H54 (cell line): ENCODE measurements at places on chromosomes 6 and 20.

GRCh38 chr6:47438481-47439347 is 38.9 kb upstream of the CD2AP start:
- DNase-seq: no peak

GRCh38 chr6:149921361-149921760 is 1.6 kb downstream of the RAET1G start:
- no peak for DNase-seq

DNA sequence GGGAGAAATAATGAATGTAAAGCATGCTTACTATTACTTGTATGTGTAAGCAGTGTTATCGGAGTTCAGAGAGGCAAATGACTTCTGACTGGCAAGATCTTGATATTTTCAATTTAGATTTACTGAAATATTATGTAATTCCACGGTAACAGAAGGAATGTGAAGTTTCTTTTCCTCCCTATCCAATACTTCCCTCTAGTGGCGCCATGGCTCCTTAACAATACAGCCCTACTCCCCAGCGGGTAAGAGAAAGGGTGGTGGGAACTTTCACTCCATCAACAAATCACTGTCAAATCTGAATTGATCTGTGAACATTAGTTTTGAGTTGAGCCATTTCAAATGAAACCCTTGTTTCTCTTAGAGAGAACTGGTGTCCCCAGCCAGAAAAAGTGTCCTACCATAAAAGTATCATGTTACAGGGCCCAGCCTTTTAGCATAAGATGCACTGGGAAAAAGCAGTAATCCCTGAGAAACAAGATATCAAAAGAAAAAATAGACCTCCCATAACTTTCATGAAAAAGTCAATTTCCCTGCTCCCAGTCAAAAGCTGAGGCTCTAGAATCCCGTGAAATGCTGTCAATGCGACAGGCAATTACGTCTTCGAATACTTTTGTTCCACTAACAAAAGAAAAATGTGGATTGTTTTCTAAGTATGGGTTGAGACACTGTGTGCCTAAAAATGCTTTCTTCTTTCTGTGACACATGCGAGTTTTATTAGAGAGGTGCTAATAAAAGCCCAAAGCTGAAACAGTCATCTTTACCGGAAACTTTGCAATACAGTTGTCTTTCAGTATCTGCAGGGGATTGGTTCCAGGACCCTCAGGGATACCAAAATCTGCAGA is 12.9 kb downstream of the COX7A2 start:
- no peak for DNase-seq

GRCh38 chr6:112019589-112019988 is 34.3 kb upstream of the CCN6 start:
- DNase-seq: no peak

- no peak for DNase-seq
Observed at GRCh38 chr6:27977387-27977786, 20.3 kb downstream of the OR2B6 start.

- DNase-seq: peak; percentile 89
Observed at GRCh38 chr20:2840967-2841531, 504 bp downstream of the VPS16 start.

DNA sequence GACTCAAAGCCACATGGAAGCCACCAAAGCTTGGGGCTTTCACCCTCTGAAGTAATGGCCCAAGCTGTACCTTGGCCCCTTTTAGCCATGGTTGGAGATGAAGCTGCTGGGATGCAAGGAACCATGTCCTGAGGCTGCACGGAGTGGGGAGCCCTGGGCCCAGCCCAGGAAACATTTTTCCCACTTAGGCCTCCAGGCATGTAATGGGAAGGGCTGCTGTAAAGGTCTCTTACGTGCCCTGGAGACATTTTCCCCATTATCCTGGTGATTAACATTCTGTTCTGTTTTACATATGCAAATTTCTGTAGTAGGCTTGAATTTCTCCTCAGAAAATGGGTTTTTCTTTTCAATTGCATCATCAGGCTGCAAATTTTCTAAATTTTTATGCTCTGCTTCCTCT is 558.2 kb downstream of the EYS start:
- no peak for DNase-seq

DNA sequence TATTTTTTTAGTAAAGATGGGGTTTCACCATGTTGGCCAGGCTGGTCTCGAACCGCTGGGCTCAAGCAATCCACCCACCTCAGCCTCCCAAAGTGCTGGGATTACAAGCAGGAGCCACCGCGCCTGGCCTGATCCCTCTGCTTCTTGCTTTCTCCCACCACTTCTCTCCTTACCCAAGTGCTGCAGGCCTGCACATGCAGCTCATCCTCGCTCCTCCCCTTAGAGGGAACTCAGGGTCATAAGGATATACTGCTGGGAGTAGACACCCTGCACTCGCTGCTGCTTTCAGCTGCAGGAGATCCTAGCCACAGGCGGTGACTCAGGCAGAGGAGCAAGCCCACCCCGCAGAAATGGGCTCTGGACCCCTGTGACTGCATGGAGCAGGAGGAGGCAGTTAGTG is 40.0 kb upstream of the FANCE start:
- no peak for DNase-seq

GRCh38 chr6:100446115-100447080 is 18.3 kb downstream of the SIM1 start:
- DNase-seq: no peak

DNA sequence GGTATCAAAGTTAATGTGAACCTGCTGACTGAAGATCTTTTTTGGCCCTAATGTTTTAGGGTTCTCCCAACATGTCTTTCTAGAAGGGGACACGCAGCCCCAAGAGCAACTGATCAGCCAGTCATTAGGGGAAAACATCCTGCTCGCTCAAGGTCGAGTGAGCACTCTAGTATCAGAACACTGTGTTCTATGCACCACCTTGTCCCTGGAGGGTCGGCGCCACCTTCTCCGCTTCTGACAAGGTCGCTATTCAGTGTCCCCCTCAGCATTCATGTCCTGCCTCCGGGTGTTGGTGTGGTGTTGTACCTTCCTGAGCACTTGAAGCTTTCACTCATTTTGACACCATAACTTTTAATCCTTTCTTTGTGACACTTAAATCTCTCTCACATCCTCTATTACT is 331.2 kb upstream of the KCNQ5 start:
- DNase-seq: no peak

- DNase-seq: peak; percentile 44
Observed at GRCh38 chr20:52083627-52084232, 107.8 kb downstream of the ZFP64 start.

- DNase-seq: no peak
Observed at GRCh38 chr20:4159765-4160490, 144.6 kb upstream of the RNF24 start.

- DNase-seq: no peak
Observed at GRCh38 chr6:6639572-6639971, 51.1 kb downstream of the LY86 start.

GRCh38 chr6:32113386-32114352 is 4.5 kb upstream of the TNXB start:
- peak; percentile 83 for DNase-seq

GRCh38 chr20:3679749-3680700 is 1.8 kb downstream of the ADAM33 start:
- peak; percentile 59 for DNase-seq

GRCh38 chr6:166569206-166569605 is 17.3 kb downstream of the RAMACL start:
- DNase-seq: no peak

DNA sequence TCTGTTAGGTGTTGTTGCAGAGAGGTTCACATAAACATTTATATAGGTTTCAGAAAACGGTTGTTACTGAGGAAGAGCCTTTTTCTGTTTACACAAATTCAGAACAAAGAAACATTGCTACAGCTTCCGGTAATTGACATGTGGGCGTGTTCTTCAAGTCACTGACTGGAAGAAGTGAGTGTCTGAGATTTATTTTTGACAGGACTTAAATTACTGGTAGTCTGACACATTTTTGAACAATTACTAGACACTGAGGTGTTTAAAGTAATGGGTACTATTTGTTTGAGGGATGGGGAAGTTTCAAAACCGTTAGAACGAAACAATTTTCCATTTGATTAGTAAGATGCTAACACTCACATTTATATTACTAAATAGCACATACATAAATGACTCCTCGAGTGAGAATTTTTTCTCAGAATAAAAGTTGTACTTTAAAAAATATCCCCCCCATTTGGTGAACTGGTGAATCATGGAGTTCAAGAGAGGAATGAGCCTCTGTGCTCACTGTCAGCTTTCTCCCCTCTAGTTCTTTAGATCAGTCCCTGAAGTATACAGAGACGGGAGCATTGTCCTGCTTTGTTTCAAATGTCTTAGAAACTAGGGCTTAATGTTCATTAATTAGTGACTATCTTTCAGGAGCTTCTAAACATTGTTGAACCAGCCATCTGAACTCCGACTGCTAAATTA is 98.7 kb downstream of the TSHZ2 start:
- DNase-seq: no peak
